ENCODE measurements at places on chromosomes 11 and 22.

DNA sequence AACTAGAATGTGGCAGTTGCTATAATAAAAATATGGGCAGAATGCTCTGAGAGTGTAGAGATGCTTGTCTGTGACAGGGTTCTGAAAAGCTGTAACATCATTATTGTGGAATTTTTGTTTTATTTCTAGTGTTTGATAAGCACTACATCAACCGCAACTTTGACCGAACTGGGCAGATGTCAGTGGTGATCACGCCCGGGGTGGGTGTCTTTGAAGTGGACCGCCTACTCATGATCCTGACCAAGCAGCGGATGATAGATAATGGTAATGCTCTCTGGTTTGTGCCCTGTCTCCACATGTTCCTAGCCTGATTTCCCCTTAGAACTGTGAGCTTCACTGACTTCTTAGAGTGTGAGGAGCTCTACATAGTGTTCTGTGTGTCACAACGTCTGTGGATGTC lies 48.8 kb downstream of the DEPDC5 start:
- no peak for DNase-seq

DNA sequence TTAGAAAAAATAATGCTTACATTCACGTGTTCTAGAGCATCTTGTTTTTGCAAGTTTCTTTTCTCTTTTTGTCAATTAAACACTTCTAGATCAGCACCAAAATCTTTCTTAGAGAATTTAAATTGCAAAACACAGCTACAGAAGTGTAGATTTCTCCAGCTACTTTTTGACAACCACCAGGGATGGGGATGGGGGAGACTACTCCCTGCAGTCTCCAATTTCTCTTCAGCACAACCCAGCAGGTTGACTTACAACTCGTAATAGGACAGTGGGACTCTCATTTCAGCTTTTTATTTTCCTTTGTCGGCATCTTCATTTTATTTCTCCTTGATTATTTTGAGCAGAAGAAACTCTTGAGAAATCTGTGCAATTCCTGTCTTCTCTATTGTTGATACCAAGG lies 441.2 kb downstream of the LRRC4C start:
- no peak for DNase-seq

- DNase-seq = peak; percentile 31
These were observed 43.7 kb downstream of the MICAL3 start for GRCh38 chr22:17980638-17981051.

- DNase-seq = no peak
These were observed 126.6 kb downstream of the BUD13 start for GRCh38 chr11:116646191-116646590.

DNA sequence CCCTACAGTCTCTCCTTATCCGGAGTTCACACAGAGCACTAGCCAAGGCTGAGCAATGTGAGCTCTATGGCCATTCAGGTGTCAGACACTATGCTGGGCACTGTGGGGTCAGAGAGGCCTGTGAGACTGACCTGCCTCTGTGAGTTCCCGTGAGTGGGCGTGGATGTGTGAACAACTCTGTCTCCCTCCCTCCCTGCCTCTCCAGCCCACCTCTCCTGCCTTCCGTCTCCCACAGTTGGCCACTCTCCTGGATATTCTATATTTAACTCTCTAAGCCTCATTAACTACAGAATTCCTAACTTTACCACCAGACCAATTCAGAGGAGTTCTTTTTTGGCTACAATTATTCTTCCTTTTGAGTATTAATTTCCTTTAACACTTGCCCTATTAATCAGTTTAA lies 191.6 kb upstream of the NCAM1 start:
- no peak for DNase-seq

DNA sequence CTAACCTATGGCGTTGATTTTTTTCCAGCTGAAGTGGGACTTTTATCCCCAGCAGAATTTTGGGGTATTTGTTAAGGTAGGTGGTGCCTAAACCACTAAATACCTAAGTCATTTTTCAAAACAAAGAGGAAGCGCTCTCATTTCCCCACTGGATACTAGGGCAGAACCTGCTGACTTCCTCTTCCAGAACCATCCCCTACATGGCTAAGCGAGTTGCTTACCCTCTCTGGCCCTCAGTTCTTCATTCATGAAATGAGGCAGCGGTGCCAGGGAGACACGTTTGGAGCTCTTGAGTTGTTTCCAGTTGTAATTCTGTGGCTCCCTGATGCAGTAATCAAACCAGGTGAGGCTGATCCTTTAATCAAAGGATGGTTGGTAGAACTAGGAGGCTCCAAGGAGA lies 10.0 kb upstream of the MTMR3 start:
- no peak for DNase-seq

DNA sequence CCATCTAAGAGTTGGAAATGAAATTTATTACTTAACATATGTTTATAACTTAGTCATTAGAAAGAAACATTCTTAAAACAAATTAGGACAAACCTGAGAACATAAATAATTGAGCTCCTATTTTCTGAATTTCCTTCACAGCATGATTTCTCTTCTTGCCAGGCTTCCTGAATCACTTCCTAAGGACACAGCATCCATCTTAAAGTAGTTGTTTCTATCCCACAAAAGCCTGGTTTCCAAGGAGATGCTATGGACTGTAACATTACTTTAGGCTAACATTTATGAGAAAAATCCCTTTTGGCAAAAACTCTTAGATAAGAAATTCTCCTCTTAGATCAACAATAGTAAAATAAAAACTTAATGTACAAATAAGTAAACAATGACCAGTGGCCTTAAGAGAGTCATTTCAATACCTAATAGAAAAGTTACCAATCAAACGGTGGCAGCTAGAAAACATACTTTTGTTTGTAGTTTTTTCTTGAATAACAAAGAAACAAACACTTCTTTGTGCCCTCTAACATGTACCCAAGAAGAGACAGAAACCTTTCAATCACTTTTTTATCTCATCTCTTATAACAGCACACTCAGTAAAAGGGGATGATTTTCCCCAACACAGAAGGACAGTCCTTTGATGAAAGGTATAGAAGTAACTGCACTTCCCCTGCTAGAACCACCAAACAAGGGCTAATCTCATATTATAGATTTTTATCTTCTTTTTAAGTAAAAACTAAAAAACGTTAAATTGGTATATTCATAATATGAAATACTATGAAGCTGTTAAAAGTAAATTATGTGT lies 74.5 kb downstream of the TTC28 start:
- no peak for DNase-seq
